ENCODE measurements at places on chromosomes 3 and 15.

DNA sequence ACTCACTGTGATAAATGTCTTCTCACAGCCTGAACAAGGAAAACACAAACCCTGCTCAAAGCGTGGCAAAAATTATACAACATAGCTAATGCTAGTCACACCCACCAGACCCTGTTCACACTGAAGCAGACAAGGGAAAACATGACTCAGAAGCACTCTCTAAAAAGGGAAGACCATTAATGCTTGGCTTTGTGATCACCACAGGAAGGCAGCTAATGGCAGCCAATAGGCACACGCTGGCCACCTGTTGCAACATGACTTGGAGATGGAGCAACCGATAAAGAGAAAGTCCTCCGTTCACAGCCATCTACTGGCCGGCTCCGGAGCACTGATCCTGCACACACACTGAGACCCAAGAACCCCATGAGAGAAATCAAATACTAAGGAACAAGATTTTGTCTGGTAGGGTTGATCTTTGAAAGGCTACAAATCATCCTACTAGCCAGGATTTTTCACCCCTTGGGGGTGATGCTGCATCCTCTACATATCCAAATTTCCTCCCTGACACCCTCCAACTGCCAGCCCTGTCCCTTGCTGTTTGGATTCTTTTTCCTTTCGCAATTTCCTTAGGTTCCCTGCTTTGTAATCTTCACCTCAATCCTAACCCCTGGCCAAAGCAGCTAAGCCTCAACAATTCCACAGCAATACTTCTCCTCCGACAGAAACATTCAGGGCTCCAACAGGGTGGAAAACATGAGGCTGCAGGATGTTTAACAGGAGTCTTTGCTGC lies 3.2 kb downstream of the ZXDC start:
- DNase-seq, result peak; percentile 43

- no peak for DNase-seq
Observed at GRCh38 chr3:197183582-197183981, 114.8 kb downstream of the DLG1 start.

- DNase-seq, result no peak
Observed at GRCh38 chr3:148455098-148455497, 242.6 kb upstream of the AGTR1 start.

- no peak for DNase-seq
Observed at GRCh38 chr3:13268961-13269441, 151.1 kb downstream of the NUP210 start.

- DNase-seq, result no peak
Observed at GRCh38 chr3:50090984-50091383, 2.3 kb downstream of the RBM5 start.

- DNase-seq, result peak; percentile 38
Observed at GRCh38 chr15:90419206-90419605, 31.2 kb downstream of the IQGAP1 start.

DNA sequence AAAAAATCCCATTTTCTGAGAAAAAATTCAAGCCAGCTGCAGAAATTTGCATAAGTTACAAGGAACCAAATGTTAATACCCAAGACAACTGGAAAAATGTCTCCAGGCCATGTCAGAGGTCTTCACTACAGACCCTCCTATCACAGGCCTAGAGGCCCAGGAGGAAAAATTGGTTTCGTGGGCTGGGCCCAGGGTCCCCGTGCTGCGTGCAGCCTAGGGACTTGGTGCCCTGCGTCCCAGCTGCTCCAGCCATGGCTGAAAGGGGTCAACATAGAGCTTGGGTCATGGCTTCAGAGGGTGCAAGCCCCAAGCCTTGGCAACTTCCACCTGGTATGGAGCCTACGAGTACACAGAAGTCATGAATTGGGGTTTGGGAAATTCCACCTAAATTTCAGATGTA lies 78.0 kb downstream of the MYH15 start:
- DNase-seq, result no peak

DNA sequence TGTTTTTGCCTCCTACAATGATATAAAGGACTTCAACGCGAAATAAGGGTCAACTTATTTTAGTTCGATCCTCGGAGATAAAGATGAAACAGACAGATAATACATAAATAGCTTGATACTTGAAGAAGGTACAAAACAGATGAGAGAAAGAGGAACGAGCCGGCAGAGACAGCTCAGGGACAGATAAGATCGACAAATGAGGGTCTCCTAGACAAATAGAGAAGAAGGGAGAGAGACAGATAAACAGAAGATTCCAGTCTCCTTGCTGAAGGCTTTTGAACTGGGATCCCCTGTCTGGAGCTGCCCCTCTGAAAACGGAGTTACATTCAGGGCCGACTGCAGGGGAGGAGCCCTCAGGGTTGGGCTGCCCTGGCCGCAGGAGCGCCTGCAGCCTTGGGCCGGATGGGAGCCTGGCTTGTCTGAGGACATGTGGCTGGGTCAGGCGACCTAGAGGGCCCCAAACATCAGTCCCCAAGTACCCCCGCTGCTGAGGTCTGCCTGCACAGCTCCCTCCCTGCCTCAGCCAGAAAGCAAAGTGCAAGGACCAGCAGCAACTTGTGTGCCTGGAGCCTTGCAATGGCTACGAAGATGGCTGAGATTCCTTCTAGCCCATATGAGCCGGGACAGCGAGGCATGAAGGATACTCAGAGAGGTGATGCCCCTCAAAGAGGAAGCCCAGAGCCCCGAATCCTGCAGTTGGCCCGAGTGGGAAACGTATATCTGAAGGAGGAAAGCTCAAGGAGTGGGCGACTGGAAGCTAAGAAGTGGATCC lies 926 bp upstream of the SKOR1 start:
- peak; percentile 45 for DNase-seq

DNA sequence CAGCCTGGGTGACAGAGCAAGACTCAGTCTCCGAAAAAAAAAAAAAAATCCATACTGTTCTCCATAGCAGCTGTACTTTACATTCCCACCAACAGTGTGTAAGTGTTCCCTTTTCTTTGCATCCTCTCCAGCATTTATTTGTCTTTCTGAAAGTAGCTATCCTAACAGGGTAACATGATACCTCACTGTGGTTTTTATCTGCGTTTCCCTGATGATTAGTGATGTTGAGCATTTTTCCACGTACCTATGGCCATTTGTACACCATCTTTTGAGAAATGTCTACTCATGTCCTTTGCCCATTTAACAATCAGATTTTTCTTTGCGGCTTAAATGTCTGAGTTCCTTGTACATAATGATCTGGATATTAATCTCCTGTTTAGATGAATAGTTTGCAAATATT lies 119.3 kb downstream of the RFX7 start:
- DNase-seq, result no peak

GRCh38 chr3:118754406-118755252 lies 280.0 kb downstream of the IGSF11 start:
- DNase-seq, result no peak

GRCh38 chr3:30750967-30751366 lies 143.5 kb downstream of the GADL1 start:
- DNase-seq, result no peak

DNA sequence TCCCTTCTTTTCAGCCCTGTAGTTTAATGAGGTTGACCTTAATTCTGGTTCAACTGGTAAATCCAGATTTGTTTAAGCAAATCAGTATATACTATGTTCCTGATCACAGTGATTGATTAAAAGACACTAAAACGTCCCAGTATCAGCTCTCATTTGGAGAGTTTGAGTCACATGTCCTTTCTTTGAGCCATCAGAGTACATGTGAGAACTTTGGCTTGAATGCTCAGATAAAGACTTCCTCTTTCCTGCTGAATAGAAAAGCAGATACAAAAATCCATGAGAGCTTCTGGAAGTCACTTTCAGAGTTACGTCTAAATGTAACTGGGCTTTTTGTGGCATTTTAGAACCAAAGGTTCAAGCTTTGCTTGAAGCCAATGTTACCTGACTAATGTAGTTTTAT lies 341.8 kb upstream of the SATB1 start:
- no peak for DNase-seq

DNA sequence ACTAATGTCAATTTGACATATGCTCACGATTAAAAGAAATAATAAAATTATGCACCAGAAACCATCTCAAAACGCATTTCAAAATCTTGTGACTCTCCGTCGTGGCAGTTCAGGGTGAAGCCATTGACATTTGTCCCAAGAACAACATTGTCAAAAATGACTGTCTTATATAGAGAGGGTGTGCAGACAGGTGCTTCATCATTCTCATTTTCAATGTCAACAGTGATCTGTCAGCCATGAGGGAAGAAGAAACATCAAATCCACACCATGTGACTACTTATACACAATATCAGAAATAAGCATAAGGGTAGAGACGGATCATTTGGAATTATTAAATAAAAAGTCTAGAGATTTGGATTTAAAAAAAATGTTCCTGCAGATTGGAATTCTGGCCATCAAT lies 65.1 kb upstream of the C3orf49 start:
- no peak for DNase-seq

DNA sequence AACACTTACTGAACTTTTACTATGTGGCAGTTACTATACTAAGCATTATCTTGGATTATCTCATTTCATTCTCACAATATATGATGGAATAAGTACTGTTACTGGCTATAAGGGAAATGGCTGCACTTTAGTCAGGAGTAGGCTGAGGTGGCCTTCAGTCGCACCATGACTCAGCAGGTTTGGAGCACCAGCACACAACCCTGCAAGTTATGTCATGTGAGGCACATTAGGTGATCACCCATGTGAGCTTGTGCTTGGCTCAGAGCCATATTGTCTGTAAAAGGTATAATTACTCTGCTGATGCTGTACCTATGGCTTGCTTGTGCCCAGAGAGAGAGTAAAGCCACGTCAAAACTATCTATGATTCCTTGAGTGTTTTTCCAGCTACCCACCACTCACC lies 54.1 kb upstream of the TIPARP start:
- DNase-seq, result no peak

DNA sequence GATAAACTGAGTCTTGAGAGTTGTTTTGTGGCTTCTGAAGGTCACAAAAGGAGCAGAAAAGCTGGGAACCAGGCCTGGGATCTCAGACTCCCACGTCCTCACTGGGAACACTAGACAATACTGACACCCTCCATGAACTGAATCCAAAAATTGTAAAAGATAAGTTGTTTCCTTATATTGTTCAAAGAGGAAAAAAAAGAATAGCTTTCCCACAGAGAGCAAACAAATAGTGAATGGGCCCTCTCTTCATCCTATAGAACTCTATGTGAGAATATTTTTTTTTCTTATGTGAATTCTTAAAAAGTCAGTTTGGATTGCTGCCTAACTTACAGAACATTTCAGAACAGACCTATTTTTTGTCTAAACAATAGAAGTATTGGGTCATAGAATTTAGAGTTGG lies 203.5 kb downstream of the MECOM start:
- no peak for DNase-seq

GRCh38 chr3:119225121-119225520 lies 15.6 kb downstream of the B4GALT4 start:
- DNase-seq, result no peak

DNA sequence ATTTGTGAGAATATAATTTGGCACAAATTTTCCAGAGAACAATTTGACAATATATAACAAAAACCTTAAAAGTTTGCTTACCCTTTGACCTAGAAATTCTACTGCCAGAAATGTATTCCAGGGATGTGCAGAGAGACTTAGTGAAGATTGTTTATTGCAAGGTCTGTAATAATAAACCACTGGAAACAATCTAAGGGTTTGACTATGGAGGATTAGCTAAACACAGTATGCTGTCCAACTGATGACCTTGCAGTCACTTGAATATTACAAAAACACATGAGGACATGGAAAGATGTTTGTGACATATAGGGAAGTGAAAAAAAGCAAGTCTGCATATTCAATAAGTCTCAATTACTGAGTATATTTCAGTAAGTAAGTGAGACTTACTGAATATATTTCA lies 48.1 kb upstream of the CDV3 start:
- DNase-seq, result no peak

DNA sequence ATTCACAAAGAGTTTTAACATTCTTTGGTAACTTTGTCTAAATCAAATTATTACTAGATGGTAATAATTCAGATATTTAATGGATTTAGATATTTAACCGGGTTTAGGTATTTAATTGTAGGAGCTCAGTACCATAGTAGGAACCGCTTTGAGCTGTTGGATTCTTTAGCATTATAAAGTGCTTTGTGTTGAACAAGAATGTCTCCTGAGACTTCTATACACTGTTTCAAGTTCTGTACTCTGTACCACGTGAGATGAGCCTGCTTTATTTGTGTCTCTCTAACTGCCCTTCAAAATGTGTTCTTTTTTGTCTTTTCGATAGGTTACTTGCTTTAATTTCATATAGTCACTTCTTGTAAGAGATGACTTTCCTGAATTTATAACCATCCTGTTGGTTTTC lies 36.0 kb downstream of the ZFAND6 start:
- DNase-seq, result no peak

- DNase-seq, result no peak
Observed at GRCh38 chr3:183410280-183410679, 18.1 kb downstream of the MCF2L2 start.

Measured in GM20000 (cell line).